ENCODE measurements at places on chromosomes 4 and X.

- no peak for DNase-seq
Observed at GRCh38 chrX:52542311-52542710, 25.4 kb upstream of the XAGE1B start.

DNA sequence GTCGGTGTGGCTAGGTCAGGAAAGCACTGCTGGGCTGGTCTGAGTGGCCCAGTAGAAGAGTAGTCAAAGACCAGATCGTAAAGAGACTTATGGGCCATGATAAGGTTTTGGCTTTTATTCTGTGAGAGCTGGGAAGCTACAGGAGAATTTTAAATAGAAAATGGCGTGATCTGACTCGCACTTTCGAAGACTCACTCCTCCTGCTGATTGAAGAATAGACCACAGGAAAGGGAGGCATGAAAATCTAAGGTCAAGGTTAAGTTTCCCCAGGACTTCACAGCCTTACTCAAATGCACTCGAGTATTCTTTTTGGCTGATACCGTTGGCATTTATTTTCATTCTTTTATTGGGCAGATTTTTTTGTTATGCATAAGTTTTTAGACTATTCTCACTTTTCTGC is 231.4 kb upstream of the ANKRD50 start:
- DNase-seq, result no peak

GRCh38 chr4:73964862-73965611 is 16.8 kb downstream of the PF4 start:
- DNase-seq, result no peak

GRCh38 chr4:38190717-38191178 is 230.6 kb downstream of the PTTG2 start:
- no peak for DNase-seq

DNA sequence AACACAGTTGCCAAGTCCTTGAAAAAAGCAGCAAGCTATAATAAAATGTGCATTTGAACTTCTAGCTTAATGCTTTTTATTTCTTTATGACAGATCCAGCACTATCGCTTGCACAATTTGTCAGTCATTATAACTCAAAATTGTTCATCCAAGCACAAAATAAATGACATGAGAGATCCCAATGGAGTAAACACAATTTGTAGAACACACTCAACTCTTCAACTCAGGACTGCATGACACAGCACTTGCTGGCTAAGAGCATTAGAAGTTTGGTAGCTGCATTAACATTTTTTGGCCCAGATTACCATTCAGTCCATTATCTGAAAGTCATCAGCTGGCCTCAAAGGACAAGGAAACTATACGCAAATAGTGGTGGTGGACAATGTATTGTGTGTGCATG is 530.1 kb downstream of the INPP4B start:
- DNase-seq, result no peak

- no peak for DNase-seq
Observed at GRCh38 chr4:99100876-99101275, 12.3 kb upstream of the ADH5 start.

- DNase-seq, result no peak
Observed at GRCh38 chr4:134747108-134747805, 545.7 kb upstream of the PABPC4L start.

- no peak for DNase-seq
Observed at GRCh38 chr4:159543831-159544230, 441.0 kb downstream of the RAPGEF2 start.

DNA sequence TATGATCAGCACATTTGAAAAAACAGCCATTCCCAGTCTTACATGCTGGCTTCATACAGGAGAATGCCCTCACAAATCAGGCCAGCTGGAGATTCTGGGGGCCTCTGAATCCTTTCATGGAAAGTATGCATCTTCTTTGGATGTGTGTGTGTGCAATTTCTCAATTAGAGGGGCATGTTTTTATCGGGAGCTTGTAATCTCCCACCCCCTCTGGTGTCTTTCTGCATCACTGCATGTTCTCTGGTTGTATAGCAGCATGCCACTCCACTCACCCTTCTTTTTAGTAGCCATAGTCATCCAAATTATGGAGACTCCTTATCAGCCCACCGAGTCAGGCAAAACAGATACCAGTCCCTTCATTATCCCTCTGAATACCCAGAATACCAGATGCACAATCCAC is 282.2 kb upstream of the SLIT2 start:
- DNase-seq, result no peak

- DNase-seq, result peak; percentile 12
Observed at GRCh38 chr4:76198411-76199237, 15.0 kb downstream of the SCARB2 start.

- DNase-seq, result no peak
Observed at GRCh38 chr4:102007959-102008425, 217.5 kb downstream of the BANK1 start.

- no peak for DNase-seq
Observed at GRCh38 chrX:110210417-110211139, 107.3 kb downstream of the AMMECR1 start.

DNA sequence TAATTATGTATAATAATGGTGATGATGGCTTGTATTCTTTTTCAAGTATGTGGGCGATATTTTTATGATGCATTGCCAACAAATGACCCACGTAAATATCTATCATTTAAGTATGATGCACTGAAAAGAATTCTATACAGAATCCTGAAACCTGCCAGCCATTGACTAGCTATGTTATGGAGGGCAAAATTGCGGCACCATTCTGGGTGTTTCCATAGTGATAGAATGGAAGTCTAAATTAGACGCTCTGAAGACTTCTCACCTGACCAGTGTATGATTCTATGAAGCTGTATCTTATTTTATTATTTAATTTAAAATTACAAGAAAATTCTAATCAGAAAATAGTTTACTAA is 677 bp upstream of the CENPC start:
- no peak for DNase-seq

DNA sequence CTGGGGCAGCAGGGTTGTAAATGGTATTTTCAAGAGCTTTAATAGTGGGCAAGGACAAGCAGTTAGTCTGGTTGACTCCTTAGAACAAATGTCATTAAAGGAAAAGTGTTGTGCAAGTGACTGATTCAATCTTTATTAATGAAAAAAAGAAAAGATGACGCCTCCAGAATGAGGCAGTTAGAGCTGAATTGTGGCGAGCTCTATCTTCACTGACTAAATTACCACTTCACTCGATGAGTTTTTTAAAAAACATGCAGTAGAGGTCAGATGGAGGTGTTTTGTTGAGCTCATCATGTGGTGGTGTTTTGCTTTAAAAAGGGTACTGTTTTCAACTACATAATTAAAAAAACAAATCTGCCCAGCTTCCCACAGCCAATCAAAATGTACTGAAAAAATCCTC is 28.1 kb upstream of the TENM3 start:
- DNase-seq, result no peak

DNA sequence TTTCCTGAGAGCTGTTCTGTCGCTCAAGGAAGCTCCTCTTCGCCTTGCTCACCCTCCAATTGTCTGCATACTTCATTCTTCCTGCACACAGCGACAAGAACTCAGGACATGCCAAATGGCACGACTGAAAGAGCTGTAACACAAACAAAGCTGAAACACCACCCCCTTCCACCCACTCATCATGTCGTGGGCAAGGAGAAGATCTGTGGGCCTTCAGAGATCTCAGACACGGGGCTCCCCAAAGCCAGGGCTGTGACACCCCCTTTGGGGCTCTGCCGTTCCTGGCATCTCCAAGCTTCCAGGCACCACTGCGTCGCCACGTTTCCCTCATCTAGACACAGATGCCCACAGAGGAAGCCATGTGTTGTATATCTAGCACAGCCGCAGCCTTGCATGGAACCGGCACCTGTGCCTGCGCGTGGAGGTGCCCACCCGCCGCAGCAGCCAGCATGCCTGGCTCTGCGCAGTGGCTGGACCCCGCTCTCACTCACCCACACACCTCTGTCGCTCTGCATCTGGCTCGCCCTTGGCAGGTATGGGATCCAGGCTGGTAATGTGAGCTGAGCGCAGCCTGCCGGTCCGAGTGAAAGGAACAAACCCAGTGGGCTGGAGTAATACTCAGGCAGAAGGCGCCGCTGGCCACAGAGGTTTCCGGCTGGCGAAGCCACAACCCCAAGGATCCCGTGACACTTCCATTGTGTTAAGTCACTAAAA is 676.4 kb upstream of the INTU start:
- DNase-seq, result no peak

- no peak for DNase-seq
Observed at GRCh38 chrX:110175146-110175545, 142.7 kb downstream of the AMMECR1 start.

Measured in CD4-positive, alpha-beta T cell treated with Interleukin-2 at 100 ng/mL for 4 hours (primary cell).